Gastrocnemius medialis (tissue), 4 donors: ENCODE measurements at places on chromosomes 2 and 18. TPM values are rescaled to one million over a fixed set of nuclear protein-coding genes. Genes with fewer than 3 reads are reported as not detected.

DNA sequence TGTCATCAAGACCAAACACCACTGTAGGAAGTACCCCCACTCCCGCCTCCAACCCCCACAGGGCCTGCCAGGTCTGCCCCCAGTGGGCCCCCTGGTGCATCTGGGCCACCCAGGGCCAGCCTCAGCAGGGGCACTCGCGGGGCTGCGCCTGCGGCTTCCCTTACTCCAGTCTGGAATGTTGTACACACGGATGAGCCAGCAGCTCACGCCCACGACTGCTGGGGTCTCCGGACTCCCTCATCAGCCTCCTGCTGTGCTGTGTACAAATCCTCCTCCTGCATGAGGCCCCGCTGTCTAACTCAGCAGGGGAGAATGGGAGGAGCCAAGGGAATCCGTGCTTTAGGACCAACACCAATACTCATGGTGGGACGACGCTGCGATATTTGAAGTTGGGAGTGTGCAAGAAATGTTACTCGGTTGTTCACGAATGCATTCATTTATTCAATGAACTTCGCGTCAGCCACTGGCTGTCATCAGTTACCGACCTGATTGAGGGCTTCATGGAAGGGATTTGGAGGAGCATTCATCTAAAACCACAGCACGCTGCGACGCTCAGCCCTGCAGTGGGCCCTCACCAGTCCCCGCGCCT is 654 bp upstream of the ASB1 start:
- no peaks in the 10 kb centered on the region for H3K36me3 ChIP-seq
- H3K27ac ChIP-seq = peak overlapping the region; percentile 93
- peaks cover 19% of the 10 kb centered on the region for H3K4me1 ChIP-seq
- H3K27me3 ChIP-seq = no peaks in the 10 kb centered on the region

GRCh38 chr2:206858687-206859329 is 80.5 kb upstream of the CPO start:
- no peak overlapping the region for H3K27ac ChIP-seq
- no peaks in the 10 kb centered on the region for H3K4me1 ChIP-seq
- no peaks in the 10 kb centered on the region for H3K27me3 ChIP-seq
- DNase-seq = no peak
- H3K4me3 ChIP-seq = no peak overlapping the region

GRCh38 chr2:20023688-20024087 is 11.2 kb upstream of the MATN3 start:
- no peaks in the 10 kb centered on the region for H3K36me3 ChIP-seq
- peaks cover 4% of the 10 kb centered on the region for H3K4me1 ChIP-seq
- no peak for DNase-seq
- no peak overlapping the region for H3K4me3 ChIP-seq

DNA sequence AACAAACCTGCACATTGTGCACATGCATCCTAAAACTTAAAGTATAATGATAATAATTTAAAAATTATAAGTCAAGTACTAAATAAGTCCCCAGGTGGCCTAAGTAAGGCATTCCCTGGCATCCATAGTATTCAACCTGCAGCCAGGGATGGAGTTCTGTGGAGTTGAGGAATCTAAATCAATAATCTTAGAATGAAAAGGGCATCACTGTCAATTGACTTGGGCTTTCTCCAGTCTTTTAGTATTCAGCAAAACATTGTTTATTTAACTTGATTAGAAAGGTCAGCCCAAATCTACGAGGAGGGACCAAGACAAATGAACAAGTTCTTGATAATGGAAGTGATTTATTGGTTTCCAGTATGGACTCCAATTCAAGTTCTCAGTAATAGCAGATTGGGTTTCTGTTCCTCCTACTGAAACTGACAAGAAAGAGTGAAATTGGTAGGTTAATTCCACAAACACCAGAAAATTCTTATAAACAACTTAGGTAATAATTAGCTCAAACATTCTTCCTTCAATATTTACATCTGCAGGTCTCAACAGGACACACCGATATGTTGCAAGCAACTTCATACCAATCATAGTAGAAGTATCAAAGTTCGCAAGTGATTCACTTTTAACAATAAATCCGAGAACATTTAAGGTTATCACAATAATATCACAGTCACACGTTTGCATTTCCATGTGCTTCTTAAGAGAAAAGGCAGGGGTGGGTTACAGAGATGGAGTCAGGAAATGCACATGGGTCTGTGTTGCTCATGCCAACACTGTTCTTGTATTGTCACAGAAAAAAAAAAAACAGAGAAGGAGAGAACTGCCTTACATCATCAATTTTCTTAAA is 51.7 kb upstream of the EHBP1 start:
- DNase-seq = no peak
- H3K4me1 ChIP-seq = no peaks in the 10 kb centered on the region
- no peak overlapping the region for H3K27ac ChIP-seq
- H3K4me3 ChIP-seq = no peak overlapping the region

- H3K36me3 ChIP-seq = no peaks in the 10 kb centered on the region
- no peaks in the 10 kb centered on the region for H3K27me3 ChIP-seq
- H3K4me3 ChIP-seq = no peak overlapping the region
- no peak overlapping the region for H3K27ac ChIP-seq
- H3K4me1 ChIP-seq = peaks cover 11% of the 10 kb centered on the region
Observed at GRCh38 chr2:12685145-12685544, 31.6 kb upstream of the TRIB2 start.

The TDRD15 gene
- total RNA-seq = not detected
